CD8-positive, alpha-beta memory T cell (primary cell): ENCODE measurements at places on chromosomes 1 and 21.

- DNase-seq = no peak
These were observed 613.0 kb downstream of the NPHP4 start for GRCh38 chr1:5379176-5379759.

DNA sequence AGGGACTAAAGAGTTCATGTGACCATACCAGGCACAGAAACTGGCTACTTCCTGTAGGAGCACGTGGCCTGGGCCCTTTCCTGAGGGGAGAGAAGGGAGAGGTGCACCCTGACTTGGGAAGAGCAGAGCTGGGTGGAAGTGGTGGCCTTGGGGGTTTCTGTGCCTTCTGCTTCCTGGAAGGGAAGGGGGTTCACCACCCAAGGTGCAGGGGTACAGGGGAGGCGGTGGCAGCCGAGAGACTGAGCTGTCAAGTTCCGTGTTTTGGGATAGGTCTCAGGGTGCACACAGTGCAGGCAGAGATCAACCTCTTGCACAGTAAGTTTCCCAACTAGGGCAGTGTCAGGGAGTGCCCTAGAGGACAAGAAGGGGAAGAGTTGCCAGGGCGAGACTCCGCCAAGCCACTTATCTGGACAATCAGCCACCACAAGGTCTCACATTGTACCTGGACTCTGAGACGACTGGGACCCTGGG is 10.1 kb downstream of the HECTD3 start:
- no peak for DNase-seq

DNA sequence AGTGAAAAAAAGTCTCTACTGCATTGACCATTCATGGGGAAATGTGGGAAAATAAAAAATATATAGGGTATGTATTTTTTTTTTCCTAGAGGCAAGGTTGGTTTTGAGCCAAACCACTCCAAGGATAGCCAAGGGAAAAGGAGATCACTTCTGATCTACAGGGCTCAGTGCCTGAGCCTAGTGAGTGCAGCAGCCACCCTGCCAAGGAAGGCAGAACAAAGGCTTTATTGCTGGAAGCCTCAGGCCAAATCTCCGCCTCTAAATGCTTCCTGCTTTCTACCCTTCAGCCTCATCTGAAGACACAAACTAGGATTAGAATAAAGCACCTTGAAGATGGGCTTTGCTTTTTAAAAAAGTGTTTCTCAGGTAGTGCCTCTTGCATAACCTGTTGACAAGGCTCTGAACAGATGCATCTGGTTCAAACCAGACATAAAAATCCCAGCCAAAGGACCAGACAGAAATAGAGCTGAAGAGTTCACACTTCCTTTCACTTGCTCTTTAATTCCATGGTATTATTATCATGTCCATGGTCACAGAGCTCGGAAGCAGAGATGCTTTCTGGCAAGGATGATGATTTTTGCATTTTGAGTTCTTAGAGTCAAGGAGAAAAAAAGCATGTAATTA is 10.5 kb downstream of the C1orf115 start:
- no peak for DNase-seq

GRCh38 chr1:46784666-46785065 is 14.2 kb upstream of the CYP4B1 start:
- no peak for DNase-seq

GRCh38 chr1:203361945-203362719 is 11.2 kb upstream of the FMOD start:
- no peak for DNase-seq

- no peak for DNase-seq
These were observed 105.9 kb downstream of the BCAR3 start for GRCh38 chr1:93575621-93576284.

DNA sequence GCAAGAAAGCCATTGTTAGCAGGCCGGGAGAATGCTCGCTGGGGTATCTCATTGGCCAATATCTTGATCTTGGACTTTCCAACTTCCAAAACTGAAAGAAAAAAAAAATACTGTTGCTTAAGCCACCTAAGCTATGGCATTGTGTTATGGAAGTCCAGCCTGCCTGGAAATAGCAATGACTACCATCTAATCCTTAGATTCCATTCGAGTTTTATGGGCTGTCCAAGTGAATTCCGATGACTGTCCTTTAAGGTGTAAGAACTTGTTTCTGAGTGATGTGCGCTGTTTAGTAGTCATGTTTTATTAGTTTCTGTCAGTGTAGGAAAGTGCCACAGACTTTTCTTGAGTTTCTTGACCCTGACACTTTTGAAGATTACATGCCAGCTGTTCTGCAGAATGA is 762.6 kb downstream of the USP25 start:
- no peak for DNase-seq

DNA sequence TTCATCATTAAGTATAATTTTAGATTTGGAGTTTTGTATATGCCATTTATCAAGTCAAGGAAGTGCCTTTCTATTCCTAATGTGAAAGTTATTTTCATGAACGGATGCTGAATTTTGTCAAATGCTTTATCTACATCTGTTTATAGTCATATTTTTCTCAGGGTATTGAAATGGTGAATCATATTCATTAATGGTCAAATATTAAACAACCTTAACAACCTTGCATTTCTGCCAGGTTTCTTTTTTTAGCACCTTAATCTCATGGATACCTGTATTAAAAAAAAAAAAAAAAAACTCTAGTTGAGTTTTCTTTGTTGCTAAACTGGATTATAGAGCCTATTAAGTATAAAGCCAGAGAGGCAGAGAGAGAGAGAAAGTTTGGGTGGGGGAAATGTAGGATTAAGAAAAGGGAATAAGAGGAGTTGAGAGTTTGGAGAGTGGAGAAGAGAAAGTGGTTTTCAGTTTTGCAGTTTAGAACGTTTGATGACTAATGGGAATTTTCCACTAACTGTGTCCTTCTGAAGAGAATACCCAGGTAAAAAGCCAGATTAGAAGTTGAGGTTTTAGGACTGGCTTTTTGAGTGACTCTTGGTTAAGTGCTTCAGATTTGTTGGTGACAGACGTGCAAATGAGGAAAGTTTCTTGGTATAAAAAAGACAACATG is 305.0 kb downstream of the HLX start:
- no peak for DNase-seq

- DNase-seq = no peak
These were observed at the start of gene PLEKHA6 for GRCh38 chr1:204359474-204360255. TSS of gene PLEKHA6 (minus strand) at chr1:204359929. CDS start at chr1:204273727, 86,202 bp downstream.

DNA sequence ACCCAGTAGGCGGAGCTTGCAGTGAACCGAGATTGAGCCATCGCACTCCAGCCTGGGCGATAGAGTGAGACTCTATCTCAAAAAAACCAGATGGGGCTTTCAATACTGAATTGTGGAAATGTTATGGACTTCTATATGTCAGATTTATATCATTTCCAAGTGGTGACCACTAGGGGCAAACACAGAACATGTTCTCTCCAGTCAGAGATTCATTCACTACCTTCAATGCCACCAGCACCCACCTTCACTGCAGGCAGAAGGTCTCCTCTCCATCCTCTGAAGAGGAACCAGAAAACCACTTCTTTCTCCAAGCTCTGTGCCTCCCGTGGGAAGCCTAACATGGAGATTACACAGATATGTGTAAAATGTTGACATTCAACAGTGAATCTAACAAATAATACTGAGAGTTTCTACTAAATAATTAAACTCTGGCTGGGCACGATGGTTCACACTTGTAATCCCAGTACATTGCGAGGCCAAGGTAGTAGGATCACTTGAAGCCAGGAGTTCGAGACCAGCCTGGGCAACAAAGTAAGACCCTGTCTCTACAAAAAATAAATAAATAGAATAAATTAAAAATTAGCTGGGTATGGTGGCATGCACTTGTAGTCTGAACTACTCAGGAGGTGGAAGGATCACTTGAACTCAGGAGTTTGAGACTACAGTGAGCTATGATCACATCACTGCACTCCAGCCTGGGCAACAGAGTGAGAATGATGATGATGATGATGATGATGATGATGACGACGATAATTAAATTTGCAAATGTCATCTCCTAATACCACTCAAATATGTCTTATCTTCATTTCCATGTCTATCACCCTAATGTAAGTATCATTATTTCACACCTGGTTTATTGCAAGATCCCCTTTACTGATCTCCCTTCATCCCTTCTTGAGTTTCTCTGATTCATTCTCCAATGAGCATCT is 151.1 kb downstream of the ZNF281 start:
- no peak for DNase-seq

DNA sequence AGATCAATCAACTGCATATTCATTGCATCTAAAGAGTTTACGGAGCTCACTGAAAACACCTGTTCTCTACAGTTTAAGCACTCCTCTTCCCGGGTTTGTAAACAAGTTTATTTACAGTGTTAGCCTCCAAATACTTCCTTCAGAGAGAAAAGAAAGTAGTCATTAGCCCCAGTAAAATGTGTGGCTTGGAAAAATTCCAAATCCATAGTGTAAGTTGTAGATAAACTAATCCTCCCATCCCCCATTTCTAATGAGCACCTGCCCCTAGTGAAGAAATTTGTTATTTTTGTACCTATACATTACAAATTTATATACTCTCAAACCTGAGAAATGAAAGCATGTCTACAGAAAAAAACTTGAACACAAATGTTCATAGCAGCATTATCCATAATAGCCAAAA is 21.9 kb downstream of the PUM1 start:
- no peak for DNase-seq

DNA sequence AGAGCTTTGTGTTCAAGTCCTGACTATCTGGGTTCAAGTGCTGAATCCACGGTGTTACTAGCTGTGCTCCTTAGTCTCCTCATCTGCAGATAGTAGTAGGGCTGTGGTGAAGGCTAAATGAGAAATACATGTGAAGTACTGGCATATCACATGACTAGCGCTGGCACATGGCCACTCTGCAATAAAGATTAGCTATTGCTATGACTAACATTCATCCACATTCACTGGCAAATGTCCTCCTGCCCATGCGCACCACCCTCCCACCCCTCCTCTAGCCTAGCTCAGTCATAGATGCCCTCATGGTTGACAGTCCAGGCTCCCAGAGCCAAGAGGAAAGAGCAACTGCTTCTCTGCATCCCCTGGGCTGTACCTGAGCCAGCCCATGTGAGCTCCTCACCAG is 8.5 kb upstream of the COL8A2 start:
- no peak for DNase-seq

GRCh38 chr1:61042466-61043009 is 39.8 kb upstream of the NFIA start:
- no peak for DNase-seq

DNA sequence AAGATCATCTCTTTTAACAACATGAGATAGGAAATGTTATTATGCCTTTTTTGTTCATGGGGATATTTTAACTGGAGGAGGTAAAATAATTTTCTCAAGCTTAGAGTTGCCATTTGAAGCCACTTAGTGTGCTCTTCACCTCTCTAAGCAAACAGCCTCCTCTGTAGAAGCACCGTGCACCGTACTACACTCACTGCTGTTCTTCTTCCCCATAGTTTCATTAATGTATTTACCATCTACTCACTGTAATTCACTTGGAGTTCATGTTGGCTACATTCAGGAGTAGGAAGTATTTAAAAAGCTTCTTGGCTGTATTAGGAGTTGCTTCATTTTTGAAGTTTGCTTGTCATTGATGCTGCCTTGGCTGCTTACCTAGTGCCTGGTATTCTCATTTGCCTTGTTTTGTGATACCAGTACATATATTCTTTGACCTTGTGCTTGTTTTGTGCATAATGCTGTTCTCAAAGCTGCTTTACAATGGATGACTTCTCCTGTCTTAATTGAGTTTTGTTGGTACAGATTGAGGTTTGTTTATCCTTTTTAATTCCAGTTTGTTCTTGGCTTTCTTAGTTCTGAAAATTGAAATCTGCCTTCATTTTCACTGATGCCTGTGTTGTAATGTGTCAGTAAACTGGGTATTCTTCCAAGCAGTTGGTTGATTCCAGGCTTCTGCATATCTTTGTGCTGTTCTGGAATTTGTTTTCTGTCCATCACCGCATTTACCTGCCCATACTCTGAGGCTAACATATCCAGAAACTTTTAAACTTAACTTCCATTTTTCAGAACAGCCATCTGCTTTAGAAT is 240.4 kb downstream of the HMCN1 start:
- no peak for DNase-seq

DNA sequence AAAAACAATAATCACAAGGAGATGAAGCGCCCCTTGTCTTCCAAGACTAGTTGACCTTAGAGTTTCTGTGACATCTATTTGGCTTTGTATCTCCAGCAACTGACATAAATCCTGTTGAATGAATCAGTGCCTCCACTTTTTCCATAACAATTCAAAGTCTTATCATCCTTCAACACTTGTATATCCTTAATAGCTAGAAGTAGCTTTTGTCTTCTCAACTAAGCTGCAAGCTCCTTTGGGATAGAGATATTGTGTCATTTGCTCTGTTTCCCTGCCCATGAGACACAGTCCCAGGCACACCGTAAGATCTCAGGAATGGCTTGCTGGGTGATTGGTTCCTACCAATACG is 5.7 kb downstream of the PIGR start:
- DNase-seq = no peak

DNA sequence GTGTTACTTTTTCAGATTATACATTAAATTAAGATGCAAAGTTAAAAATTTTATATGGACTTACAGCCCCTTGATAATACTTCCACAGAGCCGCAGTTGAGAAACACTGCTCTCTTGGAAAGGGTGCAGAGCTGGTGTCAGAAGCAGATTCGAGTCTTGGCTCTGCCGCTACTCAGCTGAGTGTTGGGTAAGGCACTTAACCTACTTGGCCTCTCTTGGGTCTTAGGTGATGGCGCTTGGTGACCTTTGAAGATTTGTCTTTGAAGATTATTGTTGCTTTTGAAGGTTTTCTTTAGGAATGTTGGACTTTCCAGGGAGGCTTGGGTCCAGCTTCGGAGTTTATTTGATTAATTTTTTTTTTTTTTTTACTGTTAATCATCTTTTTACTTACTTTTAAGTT is 48.5 kb downstream of the CAMTA1 start:
- no peak for DNase-seq

DNA sequence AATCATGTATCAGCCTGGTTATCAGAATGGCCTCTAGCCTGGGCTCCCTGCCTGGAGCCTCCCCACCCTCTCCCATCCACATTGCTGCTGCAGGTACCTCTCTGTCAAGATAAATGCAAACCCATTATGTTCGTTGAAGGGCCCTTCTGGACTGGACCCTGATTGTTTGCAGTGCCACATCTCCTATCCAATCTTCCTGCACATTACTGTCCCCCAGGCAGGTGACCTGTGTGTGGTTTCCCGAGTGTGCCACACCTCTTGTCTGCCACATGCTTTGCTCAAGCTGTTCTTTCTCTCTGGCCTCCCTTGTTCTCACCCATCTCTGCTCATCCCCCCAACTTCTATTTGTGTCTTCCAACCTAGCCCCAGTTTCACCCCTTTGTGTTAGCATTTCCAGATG is 32.4 kb downstream of the IER5 start:
- no peak for DNase-seq

- DNase-seq = no peak
These were observed 24.8 kb downstream of the HSD11B1 start for GRCh38 chr1:209729436-209729835.
